ENCODE measurements at places on chromosomes 11 and 22.

- DNase-seq = no peak
Observed at GRCh38 chr11:32836946-32837345, 7.2 kb downstream of the PRRG4 start.

GRCh38 chr11:36399745-36400144 lies 103.7 kb downstream of the PRR5L start:
- no peak for DNase-seq

GRCh38 chr11:117855186-117855845 lies 21.1 kb downstream of the FXYD6 start:
- no peak for DNase-seq

- DNase-seq = no peak
Observed at GRCh38 chr11:19561011-19561410, 151.6 kb upstream of the NAV2 start.

- peak; percentile 25 for DNase-seq
Observed at GRCh38 chr11:35061516-35062440, 77.2 kb upstream of the CD44 start.

DNA sequence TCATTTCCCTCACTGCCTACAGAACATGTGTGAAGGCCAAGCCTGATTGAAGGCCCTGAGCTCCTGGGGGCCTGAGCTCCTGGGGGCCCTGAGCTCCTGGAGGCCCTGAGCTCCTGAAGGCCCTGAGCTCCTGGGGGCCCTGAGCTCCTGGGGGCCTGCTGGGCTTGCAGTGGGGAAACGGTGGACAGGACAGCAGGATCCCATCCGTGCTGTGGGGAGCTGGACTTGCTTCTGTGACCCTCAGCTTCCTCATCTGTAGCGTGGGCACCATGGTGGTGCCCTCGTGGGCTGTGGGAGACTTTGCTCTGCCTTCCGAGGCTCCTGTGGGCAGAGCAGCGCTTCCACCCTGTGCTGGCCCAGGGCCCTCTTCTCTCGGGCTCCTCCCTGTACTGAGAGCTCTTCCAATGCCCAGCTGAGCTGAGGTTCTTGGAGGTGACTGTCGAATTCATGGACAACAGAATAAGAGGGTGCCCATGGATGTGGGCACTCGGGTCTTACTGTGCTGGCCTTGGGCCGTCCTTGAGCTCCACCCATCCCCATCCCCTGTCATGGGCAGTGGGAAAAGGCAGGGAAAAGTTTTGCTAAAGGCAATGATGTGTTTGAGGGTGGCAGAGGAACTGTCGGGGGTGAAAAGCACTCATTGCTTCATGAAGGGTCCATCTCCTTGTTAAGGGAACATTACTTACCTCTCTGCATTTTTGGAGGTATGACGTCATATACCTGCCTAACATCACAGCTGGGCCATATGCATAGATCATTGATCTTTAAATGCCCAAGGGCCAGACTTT lies 786.7 kb downstream of the TBC1D22A start:
- no peak for DNase-seq

DNA sequence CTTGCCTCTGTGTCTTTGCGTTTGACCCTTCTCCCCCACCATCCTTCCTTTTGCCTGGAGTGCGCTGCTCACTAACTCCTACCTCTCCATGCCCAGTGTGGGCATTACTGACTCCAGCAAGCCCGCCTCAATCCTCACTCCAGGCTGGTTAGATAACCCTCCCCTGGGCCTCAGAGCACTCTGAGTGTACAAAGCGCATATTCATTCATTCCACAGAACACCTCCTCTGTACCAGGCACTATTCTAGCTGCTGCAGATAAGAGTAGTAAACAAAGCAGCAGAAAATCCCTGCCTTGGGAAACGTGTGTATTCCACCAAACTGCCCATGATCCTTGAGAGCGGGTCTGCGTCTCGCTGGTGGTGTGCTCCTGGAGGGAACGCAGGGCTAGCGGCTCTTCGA lies 3.2 kb downstream of the SLC22A8 start:
- DNase-seq = no peak

DNA sequence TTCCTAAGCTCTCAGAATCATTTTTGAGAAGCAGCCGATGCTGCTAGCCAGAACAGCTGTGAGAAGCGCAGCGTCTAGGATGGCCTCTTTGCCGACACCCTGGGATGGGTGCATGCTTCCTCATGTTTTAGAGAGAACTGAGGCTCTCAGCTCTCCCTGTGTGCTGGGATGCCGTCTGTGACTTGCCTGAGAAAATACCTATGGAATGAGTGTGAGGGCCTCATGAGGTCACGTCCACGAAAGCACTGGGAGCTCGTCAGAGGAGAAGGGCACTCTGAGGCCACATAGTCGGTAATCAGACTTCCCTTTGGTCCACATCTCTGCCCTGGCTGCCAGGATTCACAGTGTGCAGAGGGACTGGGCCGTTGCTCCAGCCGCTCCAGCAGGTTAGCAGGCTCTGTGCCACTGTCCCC lies 54.7 kb downstream of the MICAL3 start:
- peak; percentile 86 for DNase-seq

GRCh38 chr11:131253142-131253655 lies 117.2 kb upstream of the NTM start:
- DNase-seq = no peak

DNA sequence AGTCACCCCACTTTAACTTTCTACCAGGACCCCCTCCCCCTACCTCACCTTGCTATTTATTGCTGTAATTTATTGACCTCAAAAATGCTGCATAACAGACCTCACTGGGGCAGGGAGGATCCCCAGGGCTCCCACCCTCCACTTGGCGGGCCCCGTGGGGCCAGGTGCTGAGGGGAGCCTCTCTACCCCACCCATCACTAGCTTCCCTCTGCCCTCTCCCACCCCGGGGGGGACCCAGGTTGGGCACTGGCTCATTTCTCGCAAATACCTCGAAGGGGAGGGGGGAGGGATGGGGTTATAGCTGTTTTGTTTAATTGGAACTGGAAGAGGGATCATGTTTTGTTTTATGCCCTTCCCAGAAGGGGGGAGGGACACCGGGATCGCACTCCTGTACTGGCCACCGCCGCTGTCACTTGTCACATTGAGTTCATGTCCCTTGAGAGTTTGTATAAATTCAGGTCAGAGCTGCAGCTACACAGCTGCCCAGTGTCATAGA lies 16.3 kb upstream of the TMEM191C start:
- no peak for DNase-seq

GRCh38 chr11:86747801-86748200 lies 52.5 kb upstream of the PRSS23 start:
- DNase-seq = no peak

DNA sequence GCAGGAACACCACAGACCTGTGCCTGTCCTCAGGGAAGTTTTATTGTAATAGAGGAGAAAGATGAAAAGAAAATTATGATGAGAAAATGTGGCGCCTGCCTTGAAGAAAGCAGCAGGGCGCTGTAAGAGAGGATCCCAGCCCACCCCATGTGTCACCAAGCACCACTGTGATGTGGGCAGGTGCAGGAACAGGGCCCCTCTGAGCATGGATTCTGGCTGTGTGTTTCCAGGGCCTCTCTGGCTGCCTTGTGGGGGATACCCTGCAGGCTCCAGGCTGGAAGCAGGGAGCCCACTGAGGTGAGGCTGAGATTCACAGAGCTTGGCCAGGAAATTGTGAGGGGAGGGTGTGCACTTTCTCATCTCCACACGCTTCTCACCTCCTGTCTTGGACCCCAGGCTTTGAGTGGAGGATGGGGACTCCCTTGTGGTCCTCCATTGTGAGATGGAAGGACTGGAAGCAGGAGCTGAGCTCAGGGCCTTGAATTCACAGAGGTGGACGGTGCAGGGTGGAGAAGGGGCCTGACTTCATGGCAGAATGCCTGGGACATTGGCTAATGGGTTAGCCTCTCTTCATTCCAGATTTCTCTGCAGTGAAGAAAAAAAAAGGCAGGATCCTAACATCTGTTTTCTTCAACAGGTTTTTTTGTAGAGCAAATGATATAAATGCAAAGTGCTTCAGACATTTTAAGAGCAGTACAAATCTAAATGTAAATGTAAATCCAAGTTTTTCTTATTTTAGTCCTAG lies 246.6 kb upstream of the B3GAT1 start:
- DNase-seq = no peak

- no peak for DNase-seq
Observed at GRCh38 chr22:49094151-49094550, 733.5 kb downstream of the BRD1 start.

DNA sequence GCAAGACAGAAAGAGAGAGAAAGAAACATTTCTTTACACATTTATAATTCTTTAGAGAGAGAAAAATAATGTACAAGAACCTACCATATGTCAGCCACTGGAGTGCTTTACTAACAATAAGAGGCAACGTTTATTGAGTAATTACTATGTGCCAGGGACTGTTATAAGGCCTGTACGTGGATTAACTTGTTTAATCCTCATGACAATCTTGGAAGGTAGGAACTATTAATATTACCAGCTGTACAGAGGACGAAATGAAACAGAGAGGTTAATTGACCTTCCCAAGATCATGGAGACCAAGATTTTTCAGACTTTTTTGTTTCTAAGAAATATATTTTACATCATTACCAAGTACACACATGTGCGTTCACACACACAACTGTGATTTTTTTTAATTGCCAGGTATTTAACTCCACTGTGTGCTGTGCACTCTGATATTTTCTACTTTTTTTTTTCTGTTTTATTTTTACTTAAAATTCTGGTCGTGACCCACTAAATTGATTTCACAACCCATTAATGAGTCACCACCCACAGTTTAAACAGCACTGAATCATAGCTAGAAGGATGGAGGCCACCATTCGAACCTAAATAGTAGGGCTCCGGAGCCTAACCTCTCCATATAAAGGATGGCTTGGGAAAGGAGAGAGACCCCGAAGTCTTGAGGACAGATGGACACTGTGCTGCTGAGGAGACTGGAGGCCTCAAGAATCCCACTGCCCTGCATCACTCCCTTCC lies 21.4 kb downstream of the CREB3L1 start:
- peak; percentile 72 for DNase-seq

DNA sequence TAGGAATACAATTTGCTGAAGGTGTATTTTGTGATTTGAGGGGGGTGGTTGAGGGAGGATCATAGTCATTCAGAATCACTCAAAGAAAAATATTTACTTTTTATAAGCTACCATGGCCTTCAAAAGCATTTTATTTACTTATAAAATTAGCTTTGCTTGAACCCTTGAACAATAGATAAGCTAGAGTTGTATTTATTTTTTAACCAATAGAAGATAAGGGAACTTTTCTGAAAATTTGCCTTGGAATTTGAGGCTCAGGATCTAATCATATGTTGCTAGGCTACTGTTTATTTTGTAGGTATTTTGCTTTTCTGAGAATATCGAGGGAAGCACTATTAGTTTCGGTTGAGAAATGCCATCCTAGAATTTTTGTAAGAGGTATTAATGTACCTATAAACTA lies 82.1 kb downstream of the EMSY start:
- no peak for DNase-seq

- DNase-seq = no peak
Observed at GRCh38 chr22:29152045-29152953, 53.4 kb upstream of the EMID1 start.

DNA sequence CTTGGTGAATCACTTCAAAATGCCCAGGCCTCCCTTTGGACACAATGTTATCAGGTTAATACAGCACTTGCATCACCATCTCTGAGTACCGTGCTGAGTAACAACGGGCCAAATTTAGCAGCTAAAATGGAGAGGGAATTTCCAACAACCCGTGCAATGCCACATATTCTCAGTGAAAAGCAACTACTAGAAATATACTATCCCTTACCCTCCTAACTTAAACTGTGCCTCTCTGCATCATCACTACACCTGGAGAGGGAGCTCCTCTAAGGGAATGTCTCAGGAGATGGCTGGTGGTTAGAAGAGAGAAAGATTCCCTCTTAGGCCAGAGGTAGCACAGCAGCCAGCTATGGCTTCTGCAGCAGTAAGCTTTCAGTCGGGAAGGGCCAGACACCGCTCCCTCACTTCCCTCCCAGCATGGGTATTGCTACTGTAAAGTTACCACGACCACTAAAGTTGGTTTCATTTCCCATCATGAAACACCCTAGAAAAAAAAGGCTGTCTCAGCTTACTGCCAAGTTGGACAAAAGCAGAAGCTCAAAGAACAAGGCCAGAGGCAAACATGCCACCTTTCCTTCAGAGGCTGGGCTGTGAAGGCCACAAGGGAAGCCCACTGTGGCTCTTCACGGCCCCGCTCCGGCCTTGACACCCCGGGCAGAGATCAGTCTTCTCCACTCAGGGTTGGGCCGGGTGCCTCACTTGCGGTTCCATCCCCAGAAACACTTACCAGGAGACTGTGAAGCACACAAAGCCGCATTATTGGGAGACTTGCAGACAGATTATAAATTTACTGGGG lies 3.9 kb downstream of the MAML2 start:
- DNase-seq = no peak

GRCh38 chr11:6646071-6646470 lies 9.5 kb downstream of the DCHS1 start:
- peak; percentile 79 for DNase-seq

GRCh38 chr11:60515144-60515855 lies at the start of gene MS4A13:
TSS of gene MS4A13 (plus strand) at chr11:60515392. CDS start at chr11:60518084, 2,692 bp downstream.
- no peak for DNase-seq

DNA sequence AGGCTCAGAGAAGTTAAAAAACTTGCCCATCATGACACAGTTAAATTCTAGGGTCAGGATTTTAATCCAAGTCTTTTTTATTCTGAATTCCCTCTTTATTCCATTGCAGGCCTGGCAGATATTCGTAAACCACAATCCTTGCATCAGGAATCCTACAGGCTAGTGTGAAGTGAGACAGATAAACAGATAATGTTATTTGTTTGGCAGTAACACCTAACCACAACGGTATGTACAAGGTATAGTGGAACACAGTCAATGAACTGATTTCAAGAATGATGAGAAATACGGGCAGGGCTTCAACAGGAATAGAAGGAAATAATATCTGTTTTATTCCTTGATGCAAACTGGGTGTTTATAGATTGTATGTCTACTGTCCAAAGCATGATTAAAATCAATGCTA lies 32.0 kb upstream of the NARS2 start:
- no peak for DNase-seq

GRCh38 chr11:76654298-76654851 lies 16.2 kb downstream of the LRRC32 start:
- peak; percentile 64 for DNase-seq

DNA sequence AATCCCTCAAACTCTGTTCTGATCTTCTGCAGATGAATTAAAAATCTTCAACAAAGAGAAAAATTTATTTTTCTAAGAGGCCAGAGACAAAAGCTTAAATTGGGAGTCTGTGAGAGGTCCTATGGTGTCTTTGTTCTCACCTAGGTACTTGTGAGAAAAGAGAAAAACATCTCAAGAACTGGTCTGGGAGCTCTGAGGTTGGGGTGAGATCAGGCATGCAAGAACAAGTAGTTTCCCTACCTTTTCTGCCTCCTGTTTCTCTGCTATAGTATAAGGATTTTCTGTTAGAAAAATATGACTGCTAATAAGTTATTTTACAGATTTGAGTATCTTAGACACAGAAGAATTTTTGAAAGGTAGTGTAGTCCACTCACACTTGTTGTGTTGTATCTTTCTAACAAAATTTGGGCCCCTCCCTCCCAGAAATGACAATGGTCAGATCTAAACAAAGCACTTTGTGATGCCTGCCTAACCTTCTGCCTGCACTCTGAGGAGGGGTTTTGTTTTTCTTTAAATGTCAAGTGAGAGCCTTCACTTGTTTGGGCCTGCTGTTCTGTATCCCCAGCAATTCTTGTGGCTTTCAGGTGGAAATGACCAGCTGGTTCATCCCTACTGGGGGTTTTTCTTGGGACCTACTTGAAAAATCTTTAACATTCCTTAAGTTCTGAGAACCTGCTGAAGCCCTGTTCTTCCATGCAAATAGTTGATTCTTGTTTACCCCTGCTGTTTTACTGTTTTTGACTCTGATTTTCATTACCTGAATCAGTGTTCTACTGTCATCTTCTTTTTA lies 13.6 kb upstream of the OR51S1 start:
- no peak for DNase-seq
